Smooth muscle cell of the brain vasculature (primary cell): ENCODE measurements at places on chromosomes 2 and 18.

DNA sequence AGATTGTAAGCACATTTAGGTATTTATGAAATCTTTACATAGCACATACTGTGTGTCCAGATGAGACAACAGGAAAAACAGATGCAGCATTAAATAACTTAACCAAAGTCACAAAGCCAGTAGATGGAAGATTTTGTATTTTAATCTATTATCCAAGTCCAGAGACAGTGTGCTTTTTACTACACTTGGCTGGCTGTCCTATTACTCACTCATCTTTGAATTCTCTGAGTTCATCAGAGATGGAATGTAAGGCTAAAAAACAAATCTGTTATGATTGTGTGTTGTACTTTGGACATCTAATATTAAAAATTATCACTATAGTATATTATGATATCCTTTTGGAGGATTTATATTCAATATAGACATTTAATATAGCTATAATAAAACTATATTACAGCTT, 1189.4 kb downstream of the DSC3 start:
- no peak for DNase-seq

DNA sequence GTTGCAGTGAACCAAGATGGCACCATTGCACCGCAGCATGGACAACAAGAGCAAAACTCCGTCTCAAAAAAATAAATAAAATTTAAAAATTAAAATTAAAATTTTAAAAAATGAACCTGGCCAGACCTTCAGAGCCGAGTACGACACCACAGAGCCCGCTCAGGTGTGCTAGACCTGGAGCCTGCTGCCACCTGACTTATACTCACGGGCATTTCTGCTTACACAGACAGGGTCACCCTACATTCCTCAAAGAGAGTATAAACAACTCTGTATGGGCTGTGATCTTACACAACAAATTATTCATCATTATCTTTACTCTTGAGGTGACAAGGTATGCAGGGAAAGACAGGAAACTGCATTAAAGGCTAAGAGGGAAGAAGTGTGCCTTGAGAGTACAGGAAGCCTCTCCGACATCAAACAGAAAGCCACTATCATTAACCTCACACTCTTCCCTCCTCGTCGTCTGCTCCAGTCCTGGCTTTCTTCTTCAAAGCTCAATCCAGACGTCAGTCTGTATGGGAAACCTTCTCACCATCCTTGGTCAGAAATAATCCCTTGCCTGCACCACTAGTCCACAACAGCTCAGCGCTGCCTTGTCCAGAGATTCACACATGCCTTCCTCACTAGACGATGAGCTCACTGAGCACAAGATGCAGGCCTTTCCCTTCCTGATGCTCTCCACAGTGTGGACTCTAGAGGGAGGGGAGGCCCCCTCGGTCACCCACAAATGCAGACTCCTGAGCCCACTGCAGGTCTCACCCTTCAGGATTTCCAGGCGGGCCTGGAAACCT, 56.2 kb downstream of the UXS1 start:
- DNase-seq, result no peak

DNA sequence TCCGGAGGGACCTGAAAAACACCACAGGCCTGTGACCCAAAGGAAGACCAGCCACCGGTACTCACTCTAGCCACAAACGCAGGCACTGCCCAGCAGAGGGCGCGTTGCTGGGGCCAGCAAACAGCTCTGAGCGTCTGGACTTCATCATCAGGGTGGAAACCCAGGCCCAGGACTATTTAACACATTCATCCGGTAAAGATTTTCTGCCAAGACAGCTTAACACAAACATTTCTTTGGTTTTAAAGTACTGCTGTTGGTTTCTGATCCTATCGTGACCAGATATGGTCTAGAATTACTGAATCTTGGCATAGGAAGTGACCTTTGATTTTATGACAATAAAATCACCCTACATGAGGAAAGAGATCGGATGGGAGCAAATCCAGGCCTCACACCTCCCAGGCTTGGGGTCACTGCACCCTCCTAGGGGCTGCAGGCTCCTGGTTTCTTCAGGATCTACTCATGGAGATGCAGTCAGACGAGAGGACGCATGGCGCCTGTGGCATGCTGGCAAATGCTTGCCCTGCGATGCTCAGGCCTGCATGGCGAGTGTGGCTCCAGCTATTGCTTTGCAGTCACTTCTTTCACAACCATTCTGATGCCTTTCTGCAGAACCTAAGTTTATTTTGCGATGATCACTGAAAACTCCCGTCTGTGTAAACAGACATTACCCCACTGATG, 130.4 kb downstream of the COL4A4 start:
- DNase-seq, result no peak

GRCh38 chr18:43175257-43175656, 59.8 kb upstream of the RIT2 start:
- DNase-seq, result no peak

DNA sequence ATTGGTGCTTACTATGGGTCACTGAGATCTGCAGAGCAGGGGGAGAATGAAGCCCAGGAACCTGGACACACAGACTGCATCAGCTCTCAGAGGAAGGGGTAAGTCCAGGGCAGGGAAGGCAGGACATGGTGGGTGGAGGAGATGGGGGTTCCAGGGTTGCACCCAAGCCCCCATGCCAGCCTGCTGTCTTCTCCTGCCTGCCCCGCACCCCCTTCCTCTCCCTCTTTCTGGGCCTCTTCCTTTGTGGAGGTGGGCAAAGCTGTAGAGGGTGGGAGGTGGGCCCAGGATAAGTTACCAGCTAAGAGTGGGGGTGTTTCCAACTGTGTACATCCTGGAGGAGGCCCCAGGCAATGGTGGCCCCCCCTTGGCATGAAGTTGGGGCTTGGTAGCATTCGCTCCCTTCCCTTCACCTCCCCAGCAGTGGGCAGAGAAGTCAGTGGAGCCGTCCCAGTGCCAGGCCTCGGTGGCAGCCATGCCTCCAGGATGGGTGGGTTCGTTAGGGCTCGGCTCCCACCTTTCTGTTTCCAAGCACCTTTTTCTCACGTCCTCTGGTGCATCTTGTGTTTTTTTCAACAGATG, 132.2 kb downstream of the CLIP4 start:
- DNase-seq, result no peak

DNA sequence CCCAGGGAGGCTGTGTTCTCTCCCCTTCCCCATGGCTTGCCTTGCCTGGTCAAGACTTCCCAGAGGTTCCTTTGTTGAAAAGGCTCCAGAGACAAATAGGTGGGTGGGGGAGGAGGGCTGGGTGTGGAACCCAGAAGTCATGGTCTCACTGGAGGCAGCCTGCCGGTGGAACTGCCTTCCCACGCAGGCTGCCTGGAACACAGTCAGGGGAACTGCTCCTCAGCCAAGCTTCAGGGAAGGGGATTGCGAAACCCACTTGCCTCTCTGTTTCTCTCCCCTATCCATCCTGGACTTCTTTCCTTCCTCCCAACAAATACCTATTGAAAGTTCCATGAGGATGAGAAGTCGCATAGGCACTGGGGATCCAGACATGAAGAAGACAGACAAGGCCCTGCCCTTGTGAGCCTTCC, 31.6 kb downstream of the MARCO start:
- DNase-seq, result no peak

DNA sequence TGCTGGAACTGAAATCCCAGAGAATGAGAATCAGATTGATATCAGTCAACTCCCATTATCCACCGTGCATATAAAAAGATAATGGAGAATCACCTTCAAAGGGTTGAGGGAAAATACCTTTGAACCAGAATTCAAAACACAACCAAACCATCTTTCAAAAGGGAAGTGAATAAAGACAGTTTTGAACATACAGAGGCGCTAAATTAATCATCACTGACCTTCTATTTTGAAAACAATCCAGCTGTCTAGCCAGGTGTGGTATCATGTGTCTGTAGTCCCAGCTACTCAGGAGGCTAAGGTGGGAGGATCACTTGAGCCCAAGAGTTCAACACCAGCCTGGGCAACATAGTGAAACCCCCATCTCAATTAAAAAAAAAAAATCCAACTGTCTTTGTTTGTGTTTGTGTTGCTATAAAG, 63.6 kb downstream of the TRABD2A start:
- no peak for DNase-seq

- DNase-seq, result peak; percentile 13
These were observed 20.1 kb downstream of the TPGS2 start for GRCh38 chr18:36808681-36809080.

- DNase-seq, result no peak
These were observed 49.8 kb upstream of the OTX1 start for GRCh38 chr2:63000801-63001200.

DNA sequence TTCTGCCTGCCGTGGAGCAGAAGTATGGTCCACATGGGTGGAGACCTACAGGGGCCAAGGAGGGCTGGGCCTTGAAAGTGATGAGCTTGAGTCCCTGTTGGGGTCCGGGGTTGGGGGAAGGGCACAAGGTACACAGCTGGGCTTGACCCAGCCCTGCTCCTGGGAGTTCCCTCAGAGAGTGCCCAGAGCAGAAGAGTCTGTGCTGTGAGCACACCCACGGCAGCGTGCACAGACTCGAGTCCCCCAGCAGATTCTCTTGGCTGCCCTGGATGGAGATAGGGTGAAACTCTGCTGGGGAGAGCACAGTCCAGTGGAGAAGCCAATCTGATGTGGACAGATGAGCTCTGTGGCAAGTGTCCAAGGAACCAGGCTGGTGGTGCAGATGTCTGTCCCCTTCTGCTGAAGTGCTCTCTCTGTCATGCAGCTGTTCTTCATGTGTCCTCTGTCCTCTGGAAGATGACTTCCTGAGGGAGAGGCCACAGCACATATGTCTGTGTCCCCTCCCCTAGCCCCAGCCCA, 27.5 kb downstream of the INPP4A start:
- DNase-seq, result no peak

DNA sequence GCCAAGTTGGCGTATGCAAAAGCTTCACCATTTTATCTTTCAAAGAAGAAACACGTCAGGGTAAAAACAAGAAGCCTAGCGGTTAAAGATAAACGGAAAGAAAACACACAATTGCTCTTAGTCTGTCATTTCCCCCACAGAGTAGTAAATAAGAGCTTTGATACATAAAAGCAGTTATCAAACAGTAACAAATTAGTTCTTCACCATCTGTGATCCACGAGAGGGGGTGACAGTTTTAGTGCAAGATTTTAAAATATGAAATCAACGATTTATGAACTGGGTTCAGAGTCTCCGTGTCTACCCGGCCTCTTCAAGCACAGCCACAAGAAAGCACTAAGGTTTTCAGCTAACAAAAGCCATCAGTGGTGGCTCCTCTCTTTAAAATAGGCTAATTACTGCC, 703.9 kb upstream of the ID2 start:
- no peak for DNase-seq

GRCh38 chr18:49321271-49321670, 139.2 kb downstream of the DYM start:
- DNase-seq, result no peak

- DNase-seq, result no peak
These were observed 249.5 kb upstream of the KLHL14 start for GRCh38 chr18:33022370-33022769.

DNA sequence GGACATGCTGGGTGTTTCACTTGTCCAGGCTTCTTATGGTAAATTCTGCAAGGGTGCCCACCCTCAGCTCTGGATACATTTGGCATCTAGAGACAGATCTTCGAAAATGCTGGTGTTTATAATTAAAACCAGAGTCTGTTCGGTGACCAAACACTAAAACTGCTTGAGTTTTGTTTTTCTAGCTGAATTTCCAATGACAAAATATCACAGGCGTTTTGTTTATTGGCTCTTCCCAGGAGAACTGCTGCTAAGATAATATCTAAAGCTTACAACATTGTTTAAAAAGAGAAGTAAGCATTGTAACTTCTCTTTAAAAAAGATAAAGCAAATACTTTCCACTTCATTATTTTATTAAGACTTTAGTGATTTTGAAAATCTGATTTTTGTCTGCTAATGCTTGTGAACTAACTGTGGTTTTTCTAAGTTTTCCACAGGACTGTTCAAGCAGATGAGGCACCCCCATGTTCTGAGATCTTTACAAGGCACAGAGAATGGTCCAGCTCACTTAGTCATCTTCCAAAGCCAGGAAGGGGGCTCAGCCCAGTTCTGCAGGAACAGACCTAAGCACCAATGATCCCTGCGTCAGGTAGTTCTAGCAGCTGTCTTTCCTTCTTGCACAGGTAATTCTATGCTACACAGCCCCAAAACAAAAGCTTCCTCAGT, 94.8 kb upstream of the LTBP1 start:
- DNase-seq, result no peak
